ENCODE measurements at places on chromosomes 6 and 20.

DNA sequence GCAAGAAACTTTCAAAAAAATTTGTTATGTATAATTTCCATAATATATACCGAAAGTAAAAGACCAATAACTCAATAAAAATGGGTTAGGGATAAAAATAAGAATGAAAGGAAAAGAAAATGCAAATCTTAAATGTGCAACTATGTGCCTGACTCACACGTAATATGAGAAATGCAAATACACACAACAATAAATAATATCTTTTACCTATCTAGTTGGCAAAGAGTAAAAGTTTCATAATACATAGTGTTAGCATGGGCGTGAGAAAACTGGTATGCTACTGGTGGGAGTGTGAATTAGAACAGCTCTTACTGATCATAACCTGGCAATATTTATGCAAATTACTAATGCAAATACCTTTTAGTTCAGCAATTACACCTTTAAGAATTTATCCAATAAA lies 438.5 kb upstream of the CITED2 start:
- no peak for DNase-seq

GRCh38 chr6:41780551-41781365 lies at the start of gene PRICKLE4:
Gene PRICKLE4, plus strand, starts transcription at chr6:41780782. Its CDS starts 2,692 bp downstream, at chr6:41783474.
- peak; percentile 12 for DNase-seq

DNA sequence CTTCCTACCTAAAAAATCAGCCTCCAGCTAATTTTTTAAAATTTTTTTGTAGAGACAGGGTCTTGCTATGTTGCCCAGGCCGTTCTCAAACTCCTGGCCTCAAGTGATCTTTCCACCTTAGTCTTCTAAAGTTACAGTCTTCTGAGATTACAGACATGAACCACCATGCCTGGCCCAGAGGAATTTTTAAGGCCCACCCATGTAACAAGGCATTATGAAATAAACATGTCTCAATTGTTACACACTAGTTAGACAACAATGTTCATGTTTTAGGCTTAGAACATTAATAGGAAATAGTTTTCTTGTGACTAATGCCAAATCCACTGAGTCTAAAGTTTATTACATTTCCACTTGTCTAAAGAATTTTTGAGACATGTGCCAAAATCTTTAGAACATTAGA lies 221.2 kb downstream of the LAMA2 start:
- DNase-seq = no peak

DNA sequence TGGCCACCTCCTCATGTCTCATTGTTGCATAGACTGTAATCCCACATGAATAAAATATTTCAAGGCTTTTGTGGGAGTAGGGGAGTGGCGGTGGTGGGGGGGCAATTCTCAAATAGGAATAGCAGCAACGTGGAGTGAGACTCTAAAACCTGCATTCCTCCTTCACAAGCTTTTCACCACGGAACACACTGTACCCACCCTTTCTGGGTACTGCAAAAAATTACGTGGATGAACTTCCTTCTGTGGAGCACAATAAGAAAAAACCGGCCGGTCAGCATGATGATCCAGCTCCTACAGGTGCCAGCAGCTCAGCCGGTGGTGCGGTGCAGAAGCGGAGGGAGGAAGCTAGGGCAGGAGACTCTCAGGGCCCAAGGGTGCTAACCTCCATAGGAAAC lies 930 bp upstream of the RRAGD start:
- DNase-seq = no peak

DNA sequence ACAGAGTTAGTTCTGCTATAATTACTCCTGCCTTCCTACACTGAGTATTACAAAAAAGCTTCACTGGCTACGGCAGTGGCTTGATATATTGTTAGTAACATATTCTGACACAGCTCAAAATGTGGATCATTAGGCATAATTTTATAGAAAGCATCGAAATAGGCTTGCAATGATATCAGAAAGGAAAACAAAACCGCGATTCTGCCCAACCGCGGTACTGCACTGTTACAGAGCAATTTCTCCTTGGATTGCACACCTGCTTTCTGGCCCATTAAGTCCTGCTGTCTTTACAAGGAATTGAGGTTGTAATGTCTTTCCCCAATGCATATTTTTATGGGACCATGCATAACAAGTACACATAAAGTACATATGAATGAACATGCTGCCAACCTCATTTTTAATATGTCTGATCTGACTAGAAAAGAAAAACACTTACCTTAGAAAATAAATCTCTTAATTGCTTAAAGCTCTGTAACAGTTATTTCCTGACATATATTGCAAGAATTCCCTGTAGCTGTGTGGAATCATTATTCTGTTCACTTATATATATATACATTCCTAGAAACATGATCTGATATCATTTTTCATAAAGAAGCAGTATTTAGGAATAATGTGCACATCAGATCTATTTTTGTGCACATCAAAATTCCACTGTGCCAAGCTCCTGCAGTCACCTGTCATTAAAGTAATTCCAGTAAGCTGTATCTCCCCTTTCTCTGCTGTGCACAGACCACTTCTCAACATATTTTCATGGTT lies 763.9 kb downstream of the HACE1 start:
- no peak for DNase-seq

- DNase-seq = no peak
Observed at GRCh38 chr20:428658-429200, 20.6 kb downstream of the RBCK1 start.

DNA sequence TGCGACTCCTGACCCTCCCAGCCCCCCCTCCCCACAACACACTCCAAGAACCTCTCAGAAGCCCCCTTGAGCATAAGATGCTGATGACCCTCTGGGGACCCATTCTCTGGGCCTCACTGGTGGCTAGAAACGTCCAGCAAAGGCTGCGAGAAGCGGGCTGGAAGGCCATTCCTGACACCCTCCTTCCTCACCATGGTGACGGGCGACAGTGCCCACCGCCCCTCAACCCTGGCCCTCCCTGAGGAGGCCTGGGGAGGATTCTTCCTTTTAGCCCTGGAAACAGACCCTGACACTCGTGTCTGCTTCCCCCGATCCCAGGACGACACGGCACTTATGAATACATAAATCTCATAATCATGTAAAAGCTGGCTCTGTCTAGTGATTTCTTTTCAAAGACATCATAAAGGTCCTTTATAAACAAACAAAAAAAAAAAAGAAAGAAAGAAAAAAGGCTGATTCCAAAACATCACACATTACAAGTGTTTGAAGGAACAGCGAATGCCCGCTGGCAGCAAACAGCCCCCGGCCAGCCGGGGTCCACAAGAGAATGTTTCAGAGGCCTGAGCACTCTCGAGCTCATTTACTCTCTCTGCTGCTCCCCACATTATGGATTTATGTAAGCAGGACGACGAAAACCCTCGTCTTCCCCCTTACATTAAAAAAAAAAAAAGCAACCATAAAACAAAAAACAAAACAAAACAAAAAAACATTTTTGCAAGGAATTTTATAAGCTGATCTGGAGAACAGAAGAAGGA lies 40.7 kb downstream of the PREX1 start:
- no peak for DNase-seq

- DNase-seq = no peak
Observed at GRCh38 chr6:121351916-121352315, 17.6 kb upstream of the TBC1D32 start.

- no peak for DNase-seq
Observed at GRCh38 chr6:73341335-73341734, 12.7 kb downstream of the DPPA5 start.

- DNase-seq = no peak
Observed at GRCh38 chr6:168196881-168197635, 118.0 kb upstream of the FRMD1 start.

GRCh38 chr6:13375360-13375878 lies 47.1 kb upstream of the TBC1D7 start:
- DNase-seq = no peak

- no peak for DNase-seq
Observed at GRCh38 chr6:143050509-143050908, 10.2 kb upstream of the AIG1 start.

DNA sequence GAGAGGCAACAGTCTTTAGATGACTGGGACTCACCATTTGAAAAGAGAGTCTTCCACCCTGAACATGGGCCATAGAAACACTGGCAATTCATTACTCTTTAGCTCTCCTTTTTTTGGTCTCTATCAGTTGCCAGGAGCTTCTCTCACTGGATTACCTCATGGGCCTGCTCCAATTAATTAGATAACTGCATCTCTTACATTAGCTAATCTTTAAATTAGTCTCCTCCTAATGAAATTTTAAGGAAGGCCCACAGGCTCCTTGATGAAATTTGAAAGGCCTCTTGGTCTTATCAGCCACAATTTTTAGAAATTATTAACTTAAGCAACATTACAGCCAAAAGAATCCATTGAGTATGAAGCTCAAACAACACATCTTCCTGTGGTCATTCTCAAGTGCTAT lies 184.4 kb downstream of the UNC5CL start:
- no peak for DNase-seq

GRCh38 chr6:126890055-126890454 lies 228.4 kb upstream of the RSPO3 start:
- no peak for DNase-seq

GRCh38 chr6:37930288-37930971 lies 110.9 kb downstream of the ZFAND3 start:
- DNase-seq = no peak

DNA sequence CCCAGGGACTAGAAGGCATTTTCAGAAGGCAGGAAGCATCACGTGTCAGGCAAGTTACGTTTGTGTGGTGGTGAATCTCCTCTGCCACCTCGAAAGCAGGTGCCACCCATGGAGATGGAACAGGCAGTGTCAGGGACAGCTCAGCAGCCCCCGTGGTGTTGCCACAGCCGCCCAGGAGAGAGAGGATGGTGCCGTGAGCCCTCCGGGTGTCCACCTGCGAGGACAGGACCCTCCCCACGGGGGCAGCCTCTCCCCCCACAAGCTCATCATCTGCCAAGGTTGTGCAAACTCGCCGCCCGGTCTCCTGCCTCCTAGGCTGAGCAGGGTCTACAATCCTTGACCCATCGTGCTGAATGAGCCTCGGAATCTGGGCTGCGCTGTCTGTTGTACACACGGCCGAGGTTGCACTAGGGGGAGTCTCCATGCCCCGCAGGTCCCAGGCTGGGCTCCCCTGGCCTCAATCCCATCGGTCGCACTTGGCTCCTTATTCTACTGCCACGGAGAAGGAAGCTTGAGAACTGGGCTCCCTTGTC lies 40.1 kb downstream of the DACT2 start:
- DNase-seq = no peak

DNA sequence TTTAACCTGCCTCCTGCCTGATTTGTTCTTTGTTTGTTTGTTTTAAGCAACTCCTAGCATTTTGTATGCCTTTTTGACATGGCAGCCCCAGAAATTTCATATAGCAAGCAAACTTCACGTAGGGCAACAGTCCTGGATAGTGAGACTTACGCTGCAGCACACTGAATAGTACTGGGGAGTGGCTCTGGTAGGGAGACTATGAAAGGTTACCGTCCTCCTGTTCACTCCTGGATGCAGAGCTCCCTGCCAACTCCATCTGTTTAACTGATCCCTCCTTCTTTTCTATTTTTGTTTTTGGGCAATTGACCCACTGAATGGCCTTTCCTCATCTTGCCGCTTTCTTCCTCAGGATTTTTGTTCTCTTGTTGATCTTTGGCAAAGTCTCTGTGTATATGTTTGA lies 44.5 kb upstream of the BMP6 start:
- DNase-seq = no peak

- no peak for DNase-seq
Observed at GRCh38 chr6:125539892-125540291, 209.5 kb upstream of the HEY2 start.

DNA sequence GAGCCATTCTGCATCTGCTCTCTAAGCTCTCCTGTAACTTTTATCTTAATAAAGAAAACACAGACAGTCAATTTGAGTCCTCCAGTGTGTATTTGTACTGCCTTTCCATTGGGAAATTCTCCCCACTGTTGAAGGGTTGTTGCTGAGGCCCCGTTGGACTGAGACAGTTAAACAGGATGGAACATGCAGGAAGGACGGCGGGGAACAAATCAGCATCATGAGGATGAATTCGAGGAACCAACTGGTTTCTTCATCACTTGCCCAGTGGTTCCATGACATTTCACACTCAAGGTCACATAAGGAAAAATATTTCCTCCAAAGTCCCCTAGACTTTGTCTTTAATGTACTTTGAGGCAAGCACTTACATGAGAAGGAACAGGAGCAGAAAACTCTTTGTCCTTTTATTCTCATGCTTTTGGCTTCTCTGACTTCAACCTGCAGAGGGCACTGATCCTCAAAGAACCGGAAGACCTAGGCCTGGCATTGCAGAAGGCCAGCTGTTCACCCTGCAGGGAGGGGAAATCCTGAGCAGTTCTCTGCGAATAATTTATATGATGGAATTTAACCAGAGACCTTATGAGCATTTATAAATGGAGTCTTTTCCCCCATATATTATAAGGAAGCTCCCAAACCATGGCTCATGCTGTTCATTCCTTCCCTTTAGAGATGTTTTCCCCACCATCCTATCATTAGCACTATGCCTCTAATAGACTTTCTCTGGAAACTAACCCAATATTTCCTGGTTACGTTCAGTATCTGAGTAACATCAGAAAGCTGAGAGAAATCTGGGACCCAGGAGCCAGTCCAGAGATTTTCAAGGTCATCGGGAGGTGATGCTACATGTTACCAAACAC lies 55.2 kb upstream of the ADGRF1 start:
- DNase-seq = peak; percentile 85

DNA sequence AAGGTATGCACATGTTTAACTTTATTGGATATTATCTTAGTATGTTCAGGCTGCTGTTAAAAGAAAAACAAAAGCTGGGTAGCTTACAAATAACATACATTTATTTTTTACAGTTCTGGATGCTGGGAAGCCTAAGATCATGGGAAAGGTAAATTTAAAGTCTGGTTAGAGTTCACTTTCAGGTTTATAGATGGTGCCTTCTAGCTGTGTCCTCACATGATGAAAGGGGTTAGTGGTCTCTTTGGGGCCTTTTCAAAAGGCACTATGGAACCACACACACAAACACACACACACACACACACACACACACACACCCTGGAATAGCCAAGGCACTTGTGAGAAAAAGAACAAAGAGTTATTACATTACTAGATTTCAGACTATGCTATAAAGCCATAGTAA lies 805.8 kb upstream of the GJE1 start:
- no peak for DNase-seq

- DNase-seq = no peak
Observed at GRCh38 chr6:81638366-81638765, 114.1 kb downstream of the TENT5A start.

- peak; percentile 88 for DNase-seq
Observed at GRCh38 chr20:45059022-45059728, 41.8 kb downstream of the KCNS1 start.

DNA sequence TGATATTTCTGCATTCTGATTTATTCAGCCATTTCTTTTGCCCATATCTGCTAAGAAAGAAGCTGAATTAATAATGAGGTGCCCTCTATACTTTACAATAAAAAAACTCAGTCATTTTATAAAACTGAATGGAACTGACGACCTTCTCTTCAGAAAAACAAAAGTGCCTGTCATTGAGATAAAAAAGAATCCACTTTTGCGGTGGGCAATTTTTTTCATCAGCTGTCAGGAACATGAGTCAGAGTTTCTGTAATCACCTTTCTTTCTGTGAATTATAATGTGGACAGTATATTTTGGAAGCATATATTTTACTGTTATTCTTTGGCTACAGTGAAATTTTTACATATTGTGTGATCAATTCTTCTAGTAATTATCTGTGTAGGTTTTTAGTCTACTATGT lies 33.4 kb downstream of the IL20RA start:
- DNase-seq = no peak
